ENCODE measurements at places on chromosomes 6 and 20.
A peak's percentile ranks its signal among the peaks of the same experiment; 100 is the strongest.

- no peak for DNase-seq
Measured at GRCh38 chr6:1016329-1017302, 295.3 kb upstream of the FOXQ1 start.

DNA sequence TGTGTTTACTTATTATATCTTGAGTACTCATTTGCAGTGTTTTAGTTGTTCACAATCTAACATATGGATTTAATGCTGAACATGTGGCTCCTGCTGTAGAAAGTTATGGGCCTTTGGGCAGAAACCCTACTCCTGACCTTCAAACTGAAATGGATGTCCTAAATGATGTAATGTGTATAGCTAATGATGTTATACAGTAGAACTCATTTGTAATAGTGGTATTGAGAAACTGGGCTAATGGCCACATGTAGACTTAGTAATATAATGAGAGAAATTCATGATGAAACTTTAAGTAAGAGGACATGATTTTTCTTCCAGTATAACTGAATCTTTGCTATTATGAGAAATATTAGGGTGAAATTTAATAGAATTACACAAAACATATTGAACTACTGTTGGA is 121.3 kb upstream of the PTPRK start:
- no peak for DNase-seq

DNA sequence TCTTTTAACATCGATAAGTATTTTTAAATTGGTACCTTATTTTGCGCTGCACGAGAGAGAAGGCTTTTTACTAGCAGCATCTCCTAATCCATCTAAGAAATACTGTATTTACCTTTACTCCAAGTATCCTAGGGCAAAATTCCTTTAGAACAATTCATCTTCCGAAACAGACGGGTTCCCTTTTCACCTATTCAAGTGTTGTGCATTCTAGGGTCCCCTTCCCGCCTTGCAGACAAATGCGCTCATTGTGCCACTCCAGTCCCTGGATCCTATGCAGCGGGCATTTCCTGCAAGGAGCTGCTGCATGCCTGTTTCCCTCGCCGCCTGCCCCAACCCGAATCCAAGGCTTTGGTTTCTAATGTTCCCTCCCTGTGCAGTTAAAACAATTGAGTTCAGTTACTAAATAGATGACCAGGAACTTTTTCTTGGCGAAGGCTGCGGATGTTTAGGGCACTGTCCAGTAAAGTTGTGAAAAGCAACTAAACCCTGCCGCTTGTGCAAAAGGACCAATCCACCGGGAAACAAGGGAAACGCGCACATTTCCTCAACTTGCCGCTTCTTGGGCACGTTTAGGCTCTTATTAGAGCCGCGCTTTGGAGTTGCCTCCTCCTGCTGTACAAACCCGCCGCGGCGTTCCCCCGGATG is 556 bp upstream of the SCAF8 start:
- DNase-seq, result no peak

GRCh38 chr20:54665812-54666211 is 190.4 kb downstream of the DOK5 start:
- DNase-seq, result no peak

DNA sequence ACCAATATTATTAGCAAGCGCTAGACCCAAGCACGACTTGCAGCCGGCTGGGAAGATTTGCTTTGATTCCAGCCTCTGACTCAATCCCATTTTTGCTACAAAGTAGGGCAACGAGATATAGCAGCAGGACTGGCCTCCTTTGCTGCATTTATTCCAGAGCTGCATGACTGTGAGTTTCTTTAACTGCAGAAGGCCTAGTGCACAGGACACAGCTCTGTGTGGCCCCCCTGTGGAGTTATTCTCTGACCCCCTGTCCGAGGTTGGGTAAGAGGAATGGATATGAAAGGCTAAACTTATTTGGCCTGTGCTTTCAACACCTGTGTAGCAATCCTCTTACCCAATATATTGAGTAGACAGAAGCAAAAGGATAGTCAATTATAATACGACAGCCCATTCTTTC is 133.3 kb upstream of the SPTLC3 start:
- DNase-seq, result no peak

DNA sequence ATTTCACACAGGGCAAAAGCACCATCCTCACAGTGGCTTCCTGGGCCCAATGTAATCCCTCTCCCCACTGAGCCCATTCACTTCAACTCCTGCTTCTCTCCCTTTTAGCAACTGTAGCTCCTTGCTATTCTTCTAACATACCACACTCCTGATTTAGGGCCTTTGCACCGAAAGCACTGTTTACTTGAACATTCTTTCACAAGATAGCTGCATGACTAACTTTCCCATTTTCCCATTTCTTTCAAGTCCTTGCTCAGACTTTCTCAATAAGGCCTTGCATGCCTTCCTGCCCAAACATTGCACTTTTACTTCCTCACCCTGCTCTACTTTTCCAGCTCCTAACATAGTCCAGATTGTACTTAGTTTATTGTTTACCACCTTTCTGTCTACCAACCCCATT is 73.0 kb downstream of the SHPRH start:
- DNase-seq, result no peak

DNA sequence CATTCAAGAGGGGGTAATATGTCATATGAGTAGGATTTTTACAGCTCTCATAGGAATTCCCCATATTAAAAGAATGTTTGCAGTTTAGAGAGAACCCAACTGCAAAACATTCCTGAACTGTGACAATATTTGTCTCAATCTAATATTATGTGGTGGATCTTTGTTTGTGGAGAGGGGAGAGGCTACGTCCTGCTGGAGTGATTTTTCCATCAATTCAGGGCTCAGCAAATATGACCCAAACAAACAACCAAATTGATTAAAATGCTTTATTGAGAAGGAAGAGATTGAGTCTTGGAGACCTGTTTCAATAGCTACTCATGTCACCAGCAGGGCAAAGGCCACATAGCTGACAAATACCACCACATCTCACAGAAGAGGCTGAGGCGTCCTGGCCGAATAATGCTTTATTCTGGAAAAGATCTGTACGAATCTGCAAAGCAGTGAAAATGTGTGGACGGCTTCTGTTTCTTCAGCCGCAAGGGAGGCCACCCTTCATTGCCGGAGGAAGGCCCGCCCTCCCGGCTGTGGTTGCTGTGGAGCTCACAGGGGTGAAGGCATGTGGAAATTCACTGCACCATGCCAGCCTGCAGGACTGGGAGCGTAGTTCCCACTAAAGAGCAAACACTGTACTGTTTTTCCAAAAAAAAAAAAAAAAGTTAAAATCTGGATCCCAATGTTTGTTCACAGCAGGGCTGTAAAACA is 89.7 kb upstream of the QKI start:
- DNase-seq, result peak; percentile 84

Data from putamen (tissue), 1 donor.